RPMI7951 (cell line): ENCODE measurements at places on chromosomes 1 and 21. TPM values are rescaled to one million over a fixed set of nuclear protein-coding genes. Genes with fewer than 3 reads are reported as not detected.

NCF2 gene
- not detected in 2 replicates for total RNA-seq

DNA sequence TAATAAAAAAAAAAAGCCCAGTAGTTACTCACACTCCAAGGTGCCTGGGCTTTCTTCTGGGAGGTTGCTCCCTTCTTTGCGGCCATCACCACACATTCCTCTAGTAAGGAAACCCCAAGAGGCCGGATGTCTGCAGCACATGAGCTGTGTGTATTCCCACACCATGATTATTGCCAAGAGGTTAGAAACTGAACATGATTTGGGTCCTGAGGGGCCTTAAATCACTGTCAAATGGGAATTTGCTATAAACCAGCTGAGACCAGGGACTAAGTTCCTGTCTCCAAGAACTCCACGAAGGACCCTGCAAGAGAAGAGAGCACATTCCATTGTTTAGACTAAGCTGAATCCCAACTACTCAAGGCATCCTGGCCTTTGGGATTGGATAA lies 85.3 kb upstream of the SSX2IP start:
- no peak for DNase-seq

S100B gene
- total RNA-seq: 27.7 and 31.8 TPM in 2 replicates

GRCh38 chr1:210394281-210394821 lies 65.6 kb downstream of the HHAT start:
- peak; percentile 81 for DNase-seq

DNA sequence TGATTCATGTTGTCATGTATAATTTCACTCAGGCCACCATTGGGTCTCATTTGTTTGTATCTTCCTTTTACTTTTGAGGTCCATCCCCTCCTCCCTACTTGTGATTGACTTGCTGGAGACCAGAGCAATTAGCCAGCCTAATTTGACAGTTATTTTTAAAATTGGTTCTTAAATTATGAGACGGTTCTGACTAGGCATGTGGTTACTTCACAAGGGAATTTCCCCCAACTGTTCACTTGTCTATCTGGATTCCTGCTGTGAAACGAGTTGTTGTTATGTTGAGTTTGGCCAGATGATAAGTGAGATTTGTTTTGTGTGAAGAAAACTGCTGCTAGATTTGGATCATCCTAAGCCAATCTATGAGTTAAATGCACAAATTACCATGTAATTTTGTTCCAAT lies 359.1 kb downstream of the BARHL2 start:
- peak; percentile 45 for DNase-seq

RIPPLY3 gene
- total RNA-seq: not detected in 2 replicates

NECAP2 gene
- total RNA-seq: 88.9 and 102 TPM in 2 replicates

DNA sequence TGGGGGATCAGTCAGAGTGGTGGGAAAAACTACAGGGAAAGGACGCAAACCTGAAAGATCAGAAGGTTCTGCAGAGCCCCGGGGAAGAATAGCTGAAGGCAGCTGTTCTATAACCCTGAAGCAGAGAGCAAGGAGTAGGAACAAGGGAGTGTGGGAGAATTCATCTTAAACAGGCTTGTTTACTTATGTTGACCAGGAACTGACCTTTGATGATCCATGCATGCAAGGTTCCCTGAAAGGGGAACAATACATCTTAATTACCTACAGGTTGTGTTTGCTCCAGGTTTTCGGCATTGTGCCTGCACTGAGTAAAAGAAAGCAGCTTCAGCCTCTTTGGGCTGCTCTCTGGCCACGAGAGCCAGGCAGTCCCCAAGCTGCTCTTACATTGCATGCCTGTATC lies 18.7 kb upstream of the FAM43B start:
- DNase-seq: no peak

DNA sequence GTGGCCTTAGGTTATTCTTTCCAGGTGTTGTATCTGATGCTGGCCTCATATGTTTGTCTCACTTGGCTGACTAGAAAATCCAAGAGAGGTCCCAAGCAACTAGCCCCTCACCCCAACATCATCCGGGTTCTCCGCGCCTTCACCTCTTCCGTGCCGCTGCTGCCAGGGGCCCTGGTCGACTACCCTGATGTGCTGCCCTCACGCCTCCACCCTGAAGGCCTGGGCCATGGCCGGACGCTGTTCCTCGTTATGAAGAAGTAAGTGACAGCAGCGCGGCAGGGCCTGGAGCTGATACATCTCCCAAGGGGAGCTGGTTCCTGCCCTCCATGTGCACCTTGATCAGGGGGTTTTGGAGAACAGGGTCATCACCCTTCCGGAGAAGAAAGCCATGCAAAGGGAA lies 11.2 kb downstream of the PINK1 start:
- DNase-seq: no peak

- DNase-seq: no peak
Measured at GRCh38 chr1:233491953-233492620, 121.8 kb upstream of the KCNK1 start.

GRCh38 chr1:171884475-171884874 lies 43.2 kb downstream of the DNM3 start:
- no peak for DNase-seq

GRCh38 chr1:215719552-215719951 lies 152.4 kb downstream of the KCTD3 start:
- DNase-seq: no peak

DNA sequence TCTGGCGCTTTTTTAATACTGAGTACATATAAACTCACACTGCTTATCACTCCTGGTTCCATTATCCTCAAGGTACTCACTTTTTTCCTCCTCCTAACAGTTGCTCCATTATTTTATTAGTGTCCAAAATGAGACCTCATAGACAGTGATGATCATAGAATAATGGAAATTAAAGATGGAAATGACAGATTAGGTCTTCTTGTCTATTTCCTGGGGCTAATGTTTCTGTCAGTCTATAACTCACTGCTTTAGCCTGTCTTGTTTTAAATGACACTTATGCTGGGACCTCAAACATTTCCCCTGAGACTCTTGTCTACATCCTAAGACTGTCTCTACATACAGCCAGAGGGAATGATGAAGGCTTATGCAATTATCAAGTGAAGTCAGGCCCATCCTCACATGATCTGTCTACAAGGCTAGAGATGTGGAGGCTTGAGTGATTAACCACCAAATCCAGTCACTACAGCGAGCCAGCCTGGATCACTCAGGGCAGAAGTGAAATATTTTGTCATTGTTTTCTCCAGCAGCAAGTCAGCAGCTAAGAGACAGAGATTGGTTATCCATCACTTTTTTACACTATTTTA lies 152.1 kb downstream of the ASTN1 start:
- DNase-seq: no peak

- no peak for DNase-seq
Measured at GRCh38 chr1:93690341-93690740, 8.7 kb upstream of the BCAR3 start.

DNA sequence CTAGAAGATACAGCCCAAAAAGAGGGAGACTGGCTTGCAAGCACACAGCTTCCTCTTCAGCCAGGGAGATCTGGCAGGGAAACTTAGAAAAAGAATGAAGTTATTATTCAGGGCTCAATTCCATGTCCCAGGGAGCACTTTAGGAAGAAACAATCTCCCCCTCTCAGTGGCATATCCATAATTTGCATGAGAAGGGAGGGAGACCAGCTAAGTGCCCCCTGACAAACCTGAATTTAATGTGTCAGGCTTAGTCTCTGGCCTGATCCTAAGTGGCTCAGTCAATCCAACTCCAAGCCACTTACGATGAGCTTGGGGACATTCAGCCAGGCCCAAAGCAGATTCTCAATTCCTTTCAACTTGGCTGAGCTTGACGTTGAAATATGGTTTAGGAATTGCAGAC lies 17.7 kb upstream of the KCND3 start:
- DNase-seq: no peak

GRCh38 chr1:57341721-57342120 lies 82.1 kb downstream of the DAB1 start:
- no peak for DNase-seq

GRCh38 chr1:31795801-31796621 lies 19.8 kb downstream of the SPOCD1 start:
- peak; percentile 83 for DNase-seq

RNF207 gene
- total RNA-seq: 4.9 and 5.0 TPM in 2 replicates

LMOD1 gene
- 0.49 and 0.60 TPM in 2 replicates for total RNA-seq

DMBX1 gene
- total RNA-seq: not detected in 2 replicates

HAPLN2 gene
- total RNA-seq: not detected in 2 replicates

PNRC2 gene
- total RNA-seq: 111 and 115 TPM in 2 replicates

DNA sequence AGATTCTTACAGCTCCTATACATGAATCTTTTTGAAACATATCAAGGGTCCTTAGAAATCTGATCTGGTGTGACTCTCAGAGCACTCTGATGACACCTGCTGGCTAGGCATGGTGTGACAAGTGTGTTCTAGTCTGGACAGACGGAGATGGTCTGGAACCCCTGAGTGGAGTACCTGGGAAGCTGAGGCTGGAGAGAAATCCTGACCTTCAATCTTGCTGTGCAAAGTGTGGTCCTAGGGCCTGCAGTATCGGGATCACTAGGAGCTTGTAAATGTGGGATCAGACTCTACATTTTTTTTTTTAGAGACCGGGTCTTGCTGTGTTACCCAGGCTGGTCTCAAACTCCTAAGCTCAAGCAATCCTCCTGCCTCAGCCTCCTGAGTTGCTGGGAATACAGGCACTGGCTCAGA lies 78.6 kb upstream of the SOD1 start:
- peak; percentile 55 for DNase-seq

DNA sequence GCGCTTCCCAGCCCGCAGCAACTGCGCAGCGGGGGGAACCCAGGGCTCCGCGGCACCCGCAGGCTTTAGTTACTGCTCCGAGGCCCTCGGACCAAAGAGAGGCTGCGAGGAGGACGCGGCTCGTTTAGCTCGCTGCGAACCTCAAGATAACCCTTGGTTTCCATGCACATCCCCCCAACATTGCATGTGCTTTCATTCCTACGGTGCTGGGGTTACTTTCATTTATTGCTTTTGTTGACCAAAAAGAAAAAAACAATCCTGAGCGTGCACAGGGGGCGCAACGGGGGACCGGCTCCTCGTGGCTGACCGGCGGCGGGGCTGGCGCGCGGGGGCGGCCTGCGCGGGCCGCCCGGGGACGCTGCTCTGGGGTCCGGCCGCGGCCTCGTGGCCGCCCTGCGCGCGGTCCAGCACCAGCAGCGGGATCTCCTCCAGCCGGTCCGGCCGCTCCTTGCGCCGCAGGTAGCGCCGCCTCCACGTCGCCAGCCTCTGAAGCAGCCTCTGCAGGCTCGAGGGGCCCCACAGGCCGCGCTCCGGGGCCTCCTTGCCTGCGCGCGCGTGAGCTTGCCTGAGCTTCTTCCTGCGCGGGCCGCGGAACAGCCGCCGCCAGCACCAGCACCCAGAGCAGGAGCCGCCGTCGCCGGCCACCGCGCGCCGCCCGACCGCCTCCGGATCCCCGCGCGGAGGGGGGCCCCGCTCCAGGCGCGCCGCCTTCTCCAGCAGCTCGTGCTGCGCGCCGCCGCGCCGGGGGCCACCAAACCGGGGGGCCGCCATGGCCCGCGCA lies 77.4 kb downstream of the DESI2 start:
- DNase-seq: peak; percentile 44

DNA sequence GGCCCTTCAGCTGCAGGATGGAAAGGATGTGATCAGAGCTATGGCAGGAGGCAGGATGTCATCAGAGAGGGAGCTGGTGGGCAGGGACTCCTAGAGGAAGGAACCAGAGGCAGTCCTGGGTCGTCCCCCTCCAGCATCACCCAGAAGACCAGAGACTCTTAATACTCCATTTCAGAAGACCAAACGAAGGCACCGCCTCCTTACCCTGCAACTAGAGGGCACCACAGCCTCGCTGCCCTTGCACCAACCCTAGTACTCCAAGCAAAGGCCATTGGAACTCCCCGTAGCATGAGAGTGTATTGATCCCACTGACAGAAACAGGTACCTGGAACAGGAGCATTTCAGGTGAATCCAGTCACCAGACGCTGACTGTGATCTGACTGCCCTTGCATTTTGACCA lies 598.1 kb downstream of the NPHP4 start:
- DNase-seq: no peak

PLA2G5 gene
- total RNA-seq: not detected in 2 replicates

GRCh38 chr1:53765657-53766056 lies 26.7 kb upstream of the GLIS1 start:
- DNase-seq: peak; percentile 41

GRCh38 chr1:153339802-153340201 lies 8.8 kb downstream of the PGLYRP4 start:
- DNase-seq: no peak

S100A2 gene
- 9.0 and 11.2 TPM in 2 replicates for total RNA-seq

DNA sequence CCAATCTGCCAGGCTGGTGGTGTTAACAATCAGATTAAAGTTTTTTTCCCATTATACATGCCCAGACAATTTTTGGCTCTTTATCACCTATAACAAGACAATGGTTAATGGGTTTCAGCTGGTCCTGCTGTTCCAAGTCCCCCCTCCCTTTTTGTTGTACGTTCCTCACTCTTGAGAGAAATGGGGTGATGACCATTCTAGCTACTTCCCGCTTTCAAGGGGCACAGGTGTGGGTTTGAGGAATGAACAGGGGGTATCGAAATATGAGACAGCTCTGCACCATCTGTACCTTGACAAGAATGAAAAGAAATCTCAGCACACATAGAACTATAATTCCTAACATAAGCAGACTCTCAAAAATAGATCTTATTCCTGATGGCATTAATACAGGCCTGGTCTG lies 326.8 kb downstream of the PTPRU start:
- DNase-seq: no peak

KPRP gene
- total RNA-seq: not detected in 2 replicates

- no peak for DNase-seq
Measured at GRCh38 chr1:73366734-73367413, 831.1 kb downstream of the LRRIQ3 start.

- no peak for DNase-seq
Measured at GRCh38 chr1:112717263-112717873, 2.2 kb upstream of the PPM1J start.

OR2L3 gene
- not detected in 2 replicates for total RNA-seq

- no peak for DNase-seq
Measured at GRCh38 chr1:247721222-247721621, 4.8 kb upstream of the OR6F1 start.

- no peak for DNase-seq
Measured at GRCh38 chr1:60113028-60113427, 39.5 kb upstream of the C1orf87 start.

TRIM63 gene
- 0.12 TPM in 1 of 2 replicates, not detected in the other for total RNA-seq

DNA sequence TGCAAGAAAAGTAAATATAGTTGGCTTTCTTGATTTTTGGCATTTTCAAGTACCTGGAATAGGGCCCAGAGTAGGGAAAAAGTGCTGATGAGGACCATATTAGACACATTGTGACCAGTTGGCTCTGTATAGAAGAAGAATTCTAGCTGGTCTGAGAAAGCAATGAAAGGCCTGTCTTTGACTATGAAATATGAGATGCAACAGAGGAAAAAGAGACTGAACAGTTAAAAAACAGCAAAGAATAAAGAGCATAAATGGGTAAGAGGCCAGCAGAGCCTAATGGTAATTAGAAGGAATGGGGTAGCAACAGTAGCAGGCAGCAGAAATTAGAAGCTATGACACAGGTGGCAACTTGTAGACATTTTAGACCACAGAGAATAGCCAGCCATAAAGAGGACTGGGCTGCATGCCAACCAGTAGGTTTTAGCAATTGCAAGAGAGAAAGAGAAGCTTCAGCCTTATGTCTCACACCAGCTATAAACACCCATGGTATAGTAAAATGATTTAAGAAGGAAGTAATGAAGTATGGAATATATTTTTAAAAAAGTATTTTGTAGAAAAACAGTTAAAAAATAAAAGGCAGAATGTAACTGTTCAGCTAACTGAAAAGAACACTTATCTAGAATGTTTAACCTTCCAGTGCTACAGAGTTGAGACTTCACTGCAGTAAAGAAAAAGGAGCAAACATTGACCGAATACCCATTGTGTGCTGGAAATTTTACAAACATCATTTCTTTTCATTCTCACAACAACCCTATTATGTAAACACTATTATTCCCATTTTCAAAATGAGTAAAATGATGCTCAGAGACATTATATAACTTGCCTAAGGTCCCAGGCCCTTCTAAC lies 114.1 kb downstream of the LHX4 start:
- peak; percentile 38 for DNase-seq

GRCh38 chr1:152052606-152053005 lies 15.8 kb upstream of the S100A11 start:
- peak; percentile 70 for DNase-seq
